Epithelial cell of esophagus (primary cell): ENCODE measurements at places on chromosomes 12 and 14.
A peak's percentile ranks its signal among the peaks of the same experiment; 100 is the strongest.

GRCh38 chr12:76260390-76260748 lies 87.8 kb downstream of the BBS10 start:
- DNase-seq = peak; percentile 77

GRCh38 chr14:105299654-105300541 lies 903 bp downstream of the BRF1 start:
- DNase-seq = no peak

- no peak for DNase-seq
Observed at GRCh38 chr12:14427929-14428328, 62.4 kb downstream of the ATF7IP start.

GRCh38 chr12:62886796-62887195 lies 48.2 kb downstream of the PPM1H start:
- DNase-seq = no peak
